ENCODE measurements at places on chromosomes 2 and 18.

DNA sequence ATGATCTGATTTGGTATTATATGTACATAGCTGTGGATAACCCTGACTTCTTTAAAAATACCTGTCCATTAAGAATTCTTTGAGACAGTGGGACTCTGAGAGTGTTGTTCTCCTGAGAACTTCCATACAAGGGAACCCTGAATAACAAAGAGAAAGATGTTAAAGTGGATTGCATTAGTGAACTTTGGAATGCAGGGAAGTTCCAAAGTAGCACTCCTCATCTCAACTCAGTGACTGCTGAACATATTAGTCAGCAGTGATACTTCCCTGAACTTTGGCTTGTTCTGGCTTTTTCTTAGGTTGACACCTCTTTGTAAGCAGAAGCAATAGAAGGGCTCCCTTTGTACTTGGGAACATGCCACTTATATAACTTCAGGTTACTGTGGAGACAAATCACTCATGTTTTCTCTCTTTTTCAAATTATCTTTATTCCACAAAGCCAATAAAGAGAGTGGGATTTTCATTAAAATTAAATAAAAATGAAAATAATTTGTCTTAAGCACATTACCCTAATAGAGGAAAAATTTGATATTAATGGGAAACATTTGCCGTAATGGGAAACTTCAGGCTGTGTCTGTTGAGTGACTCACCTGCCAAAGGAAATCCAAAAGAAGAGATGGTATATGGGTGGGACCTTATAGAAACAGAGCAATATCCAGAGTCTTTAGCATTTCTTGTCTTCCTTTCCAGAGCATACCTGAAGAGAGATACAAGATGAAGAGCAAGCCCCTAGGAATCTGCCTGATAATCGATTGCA lies 33.3 kb downstream of the CFLAR start:
- H3K4me1 ChIP-seq, result peaks cover 4% of the 10 kb centered on the region
- peak overlapping the region; percentile 71 for H3K27ac ChIP-seq
- peaks cover 80% of the 10 kb centered on the region for H3K36me3 ChIP-seq
- no peak overlapping the region for H3K4me3 ChIP-seq
- DNase-seq, result no peak
- no peaks in the 10 kb centered on the region for H3K27me3 ChIP-seq

GRCh38 chr18:45876161-45876560 lies 50.7 kb downstream of the SIGLEC15 start:
- no peak overlapping the region for H3K4me3 ChIP-seq
- H3K4me1 ChIP-seq, result no peaks in the 10 kb centered on the region
- H3K27ac ChIP-seq, result no peak overlapping the region
- H3K27me3 ChIP-seq, result no peaks in the 10 kb centered on the region

DNA sequence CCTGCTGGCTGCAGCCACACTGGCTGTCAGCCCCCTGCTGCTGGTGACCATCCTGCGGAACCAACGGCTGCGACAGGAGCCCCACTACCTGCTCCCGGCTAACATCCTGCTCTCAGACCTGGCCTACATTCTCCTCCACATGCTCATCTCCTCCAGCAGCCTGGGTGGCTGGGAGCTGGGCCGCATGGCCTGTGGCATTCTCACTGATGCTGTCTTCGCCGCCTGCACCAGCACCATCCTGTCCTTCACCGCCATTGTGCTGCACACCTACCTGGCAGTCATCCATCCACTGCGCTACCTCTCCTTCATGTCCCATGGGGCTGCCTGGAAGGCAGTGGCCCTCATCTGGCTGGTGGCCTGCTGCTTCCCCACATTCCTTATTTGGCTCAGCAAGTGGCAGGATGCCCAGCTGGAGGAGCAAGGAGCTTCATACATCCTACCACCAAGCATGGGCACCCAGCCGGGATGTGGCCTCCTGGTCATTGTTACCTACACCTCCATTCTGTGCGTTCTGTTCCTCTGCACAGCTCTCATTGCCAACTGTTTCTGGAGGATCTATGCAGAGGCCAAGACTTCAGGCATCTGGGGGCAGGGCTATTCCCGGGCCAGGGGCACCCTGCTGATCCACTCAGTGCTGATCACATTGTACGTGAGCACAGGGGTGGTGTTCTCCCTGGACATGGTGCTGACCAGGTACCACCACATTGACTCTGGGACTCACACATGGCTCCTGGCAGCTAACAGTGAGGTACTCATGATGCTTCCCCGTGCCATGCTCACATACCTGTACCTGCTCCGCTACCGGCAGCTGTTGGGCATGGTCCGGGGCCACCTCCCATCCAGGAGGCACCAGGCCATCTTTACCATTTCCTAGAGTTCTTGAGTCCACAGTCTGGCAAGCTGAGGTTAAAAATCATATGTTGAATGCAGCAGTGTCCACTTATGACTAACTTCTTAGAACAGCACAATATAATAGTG lies 741 bp downstream of the GPR148 start:
- no peaks in the 10 kb centered on the region for H3K36me3 ChIP-seq
- peak overlapping the region; percentile 25 for H3K27ac ChIP-seq
- peaks cover 7% of the 10 kb centered on the region for H3K4me1 ChIP-seq
- no peak for DNase-seq

- H3K27ac ChIP-seq, result no peak overlapping the region
- DNase-seq, result no peak
- H3K36me3 ChIP-seq, result no peaks in the 10 kb centered on the region
- no peaks in the 10 kb centered on the region for H3K4me1 ChIP-seq
- H3K4me3 ChIP-seq, result no peak overlapping the region
Measured at GRCh38 chr2:26504002-26504401, 26.1 kb upstream of the OTOF start.

DNA sequence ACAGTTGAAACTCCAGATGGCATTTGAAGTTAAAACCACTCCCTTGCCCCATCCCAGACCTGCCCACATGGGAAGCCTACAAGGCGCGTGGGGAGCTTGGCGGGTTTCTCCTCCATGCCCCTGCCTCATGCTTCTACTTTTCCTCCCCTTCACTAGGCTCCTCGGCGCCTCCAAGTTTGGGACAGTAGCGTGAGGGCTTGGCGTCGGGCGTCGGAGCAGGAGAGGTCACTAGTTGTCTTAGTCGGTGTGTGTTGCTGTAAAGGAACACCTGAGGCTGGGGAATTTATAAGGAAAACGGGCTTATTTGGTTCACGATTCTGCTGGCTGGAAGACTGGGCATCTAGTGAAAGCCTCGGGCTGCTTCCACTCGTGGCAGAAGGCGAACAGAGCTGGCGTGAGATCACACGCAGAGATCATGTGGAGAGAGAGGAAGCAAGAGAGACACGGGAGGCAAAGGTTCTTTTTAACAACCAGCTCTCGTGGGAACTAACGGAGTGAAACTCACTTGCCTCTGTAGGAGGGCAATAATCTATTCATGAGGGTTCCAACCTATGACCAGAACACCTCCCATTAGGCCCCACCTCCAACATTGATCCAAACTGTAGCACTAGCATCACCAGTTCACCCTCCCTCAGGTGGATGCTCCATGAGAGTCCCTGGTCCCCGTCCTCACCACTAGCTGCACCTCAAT lies 25.3 kb downstream of the ITM2C start:
- no peaks in the 10 kb centered on the region for H3K27me3 ChIP-seq
- no peak for DNase-seq
- no peak overlapping the region for H3K27ac ChIP-seq
- H3K4me3 ChIP-seq, result no peak overlapping the region
- H3K4me1 ChIP-seq, result no peaks in the 10 kb centered on the region
- no peaks in the 10 kb centered on the region for H3K36me3 ChIP-seq

- DNase-seq, result no peak
- no peaks in the 10 kb centered on the region for H3K36me3 ChIP-seq
Measured at GRCh38 chr2:100422320-100423055, 5.0 kb upstream of the CHST10 start.

DNA sequence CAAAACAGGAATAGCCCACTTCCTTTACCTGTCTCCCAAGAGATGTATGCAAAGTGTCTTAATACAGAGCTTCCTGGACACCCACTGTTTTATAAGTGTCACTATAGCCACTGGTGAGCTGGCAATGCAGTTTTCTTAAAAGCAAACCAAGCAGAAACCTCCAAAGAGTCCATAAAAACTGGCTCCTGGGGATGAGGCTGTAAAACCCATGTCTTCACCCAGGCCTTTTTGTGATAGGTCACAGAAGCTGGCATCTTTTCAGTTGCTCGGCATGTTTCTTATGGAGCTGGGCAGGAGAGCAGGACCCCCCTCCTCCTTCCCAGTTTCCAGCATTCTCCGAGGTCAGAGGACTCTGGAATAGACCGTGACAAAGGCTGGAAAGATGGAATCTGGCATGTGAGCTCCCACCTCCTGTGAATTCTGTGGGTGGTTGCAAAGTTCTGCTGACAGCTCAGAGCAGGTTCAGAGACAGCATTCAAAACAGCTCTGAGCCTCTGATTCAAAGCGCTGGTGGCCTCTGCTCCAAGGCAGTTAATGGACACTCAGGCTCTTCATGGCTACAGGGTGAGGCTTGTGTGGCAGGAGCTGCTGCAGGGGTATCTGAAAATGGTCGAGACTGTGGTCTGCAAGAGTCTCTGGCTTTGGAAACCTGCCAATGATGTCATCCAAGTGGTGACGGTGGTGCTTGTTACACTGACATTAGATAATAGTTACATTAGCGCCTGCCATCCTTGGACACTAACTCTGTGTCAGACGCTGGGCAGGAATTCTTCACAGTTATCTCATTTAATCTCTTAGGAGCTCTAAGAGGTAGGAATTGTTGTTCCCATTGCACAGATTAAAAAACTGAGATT lies 283.4 kb downstream of the CLIP4 start:
- no peaks in the 10 kb centered on the region for H3K4me1 ChIP-seq
- DNase-seq, result no peak
- no peak overlapping the region for H3K4me3 ChIP-seq
- no peaks in the 10 kb centered on the region for H3K27me3 ChIP-seq
- no peaks in the 10 kb centered on the region for H3K36me3 ChIP-seq

DNA sequence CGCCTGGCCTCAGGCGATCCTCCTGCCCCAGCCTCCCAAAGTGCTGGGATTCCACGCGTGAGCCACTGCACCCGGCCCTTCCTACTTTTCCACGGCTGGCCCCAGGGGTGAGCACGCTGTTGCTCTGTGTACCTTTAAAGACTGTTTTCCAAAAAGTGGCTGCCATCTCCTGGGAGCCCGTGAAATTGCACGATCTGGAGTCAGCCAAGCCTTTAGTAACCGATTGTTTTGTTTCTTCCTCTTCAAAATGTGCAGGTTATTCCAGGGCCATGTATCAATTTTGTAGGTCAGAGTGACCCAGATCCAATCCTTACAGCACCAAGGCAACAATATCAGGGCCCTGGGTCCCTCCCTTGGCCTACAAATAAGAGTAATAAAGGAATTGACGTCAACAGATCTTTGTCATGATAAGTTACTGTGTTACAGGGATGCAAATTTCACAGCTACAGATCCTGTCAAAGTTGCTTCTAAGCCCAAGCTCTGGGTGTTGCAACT lies 135.6 kb upstream of the ZNF236 start:
- no peak overlapping the region for H3K4me3 ChIP-seq
- DNase-seq, result peak; percentile 83
- H3K4me1 ChIP-seq, result no peaks in the 10 kb centered on the region

GRCh38 chr2:118849226-118850167 lies 2.0 kb upstream of the EN1 start:
- peaks cover 3% of the 10 kb centered on the region for H3K4me1 ChIP-seq
- no peak overlapping the region for H3K27ac ChIP-seq
- H3K27me3 ChIP-seq, result peaks cover 33% of the 10 kb centered on the region
- DNase-seq, result peak; percentile 30

DNA sequence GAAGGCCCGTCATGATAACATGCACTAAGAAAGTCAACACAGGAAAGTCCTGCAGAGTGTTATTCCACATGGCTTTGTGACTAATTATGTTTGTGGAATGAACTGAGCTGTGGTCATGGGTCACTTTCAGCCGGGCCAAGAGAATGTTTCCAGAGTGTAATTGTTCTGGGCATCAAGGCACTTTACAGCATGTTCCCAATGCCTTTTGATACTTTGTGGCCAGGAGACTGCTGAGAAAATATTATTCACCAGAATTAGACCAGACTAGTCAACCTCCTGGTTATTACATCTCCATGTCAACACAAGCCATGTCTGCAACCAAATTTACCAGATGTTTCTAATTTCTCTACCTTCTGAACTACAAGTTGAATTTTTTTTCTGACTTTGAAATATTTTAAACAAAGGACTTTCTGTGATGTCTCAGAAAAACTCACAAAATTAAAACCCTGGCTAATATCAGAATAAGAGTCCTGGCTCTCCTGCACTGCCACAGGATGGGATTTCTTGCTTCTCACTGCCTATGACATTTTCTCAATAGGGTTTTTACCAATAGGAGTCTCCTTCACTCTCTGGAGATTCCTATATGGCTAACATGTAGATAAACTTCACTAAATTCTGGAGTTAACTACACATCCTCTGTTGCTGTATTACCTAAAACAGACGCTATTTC lies 90.6 kb upstream of the WDR75 start:
- no peaks in the 10 kb centered on the region for H3K27me3 ChIP-seq
- no peak overlapping the region for H3K4me3 ChIP-seq
- peaks cover 28% of the 10 kb centered on the region for H3K4me1 ChIP-seq
- DNase-seq, result peak; percentile 44
- H3K27ac ChIP-seq, result peak overlapping the region; percentile 84
- no peaks in the 10 kb centered on the region for H3K36me3 ChIP-seq

- no peak overlapping the region for H3K4me3 ChIP-seq
- DNase-seq, result peak; percentile 47
- no peaks in the 10 kb centered on the region for H3K27me3 ChIP-seq
- peaks cover 3% of the 10 kb centered on the region for H3K4me1 ChIP-seq
- peak overlapping the region; percentile 69 for H3K27ac ChIP-seq
- H3K36me3 ChIP-seq, result no peaks in the 10 kb centered on the region
Measured at GRCh38 chr2:16656784-16657391, 8.7 kb downstream of the CYRIA start.

DNA sequence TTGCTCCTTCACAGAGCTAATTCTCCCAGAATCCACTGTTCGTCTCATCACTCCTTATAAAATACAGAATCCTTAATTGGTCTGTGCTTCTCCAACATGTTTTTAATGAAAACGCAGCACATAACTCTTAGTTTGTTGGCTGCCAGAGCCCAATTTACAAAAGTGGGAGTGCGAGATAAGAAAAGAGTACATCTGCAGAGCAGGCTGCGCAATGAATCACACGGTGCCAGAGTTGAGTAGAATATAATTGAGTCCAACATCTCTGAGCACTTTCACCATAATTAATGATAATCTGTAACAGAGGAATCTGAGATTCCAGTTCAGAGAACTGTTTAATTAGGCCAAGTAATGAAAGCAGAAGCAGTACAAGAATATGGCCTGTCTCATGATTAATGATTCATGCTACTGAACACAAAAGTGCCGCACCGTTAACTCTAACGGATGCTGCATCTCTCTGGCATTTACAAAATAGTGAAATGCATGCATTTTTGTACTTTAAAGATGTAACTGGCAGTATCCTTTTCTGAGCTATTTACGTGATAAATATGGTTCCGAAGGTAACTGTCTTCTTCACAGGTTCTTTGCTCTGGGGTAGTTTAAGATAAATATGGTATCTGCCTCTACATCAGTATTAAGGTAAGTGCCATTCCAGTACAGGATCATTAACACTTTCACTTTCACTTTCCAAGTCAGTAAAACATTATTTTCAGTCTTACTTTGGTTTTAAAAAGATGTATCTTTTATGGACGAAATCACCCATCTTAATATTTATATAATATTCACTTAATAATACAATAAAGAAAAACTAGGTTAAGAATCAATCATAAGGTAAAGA lies 785.6 kb downstream of the NR4A2 start:
- H3K4me3 ChIP-seq, result peak overlapping the region; percentile 29
- H3K4me1 ChIP-seq, result no peaks in the 10 kb centered on the region
- no peaks in the 10 kb centered on the region for H3K27me3 ChIP-seq
- no peak overlapping the region for H3K27ac ChIP-seq
- DNase-seq, result no peak
- no peaks in the 10 kb centered on the region for H3K36me3 ChIP-seq

GRCh38 chr2:230537531-230537976 lies 121.6 kb downstream of the SP100 start:
- H3K36me3 ChIP-seq, result peaks cover 37% of the 10 kb centered on the region
- no peak overlapping the region for H3K27ac ChIP-seq
- no peaks in the 10 kb centered on the region for H3K4me1 ChIP-seq
- no peaks in the 10 kb centered on the region for H3K27me3 ChIP-seq

Data from ascending aorta (tissue), 2 donors.